ENCODE measurements at places on chromosomes 12 and 14.

- DNase-seq: no peak
Observed at GRCh38 chr12:83261998-83262397, 575.3 kb downstream of the TMTC2 start.

- no peak for DNase-seq
Observed at GRCh38 chr14:46369391-46369790, 282.2 kb downstream of the RPL10L start.

- no peak for DNase-seq
Observed at GRCh38 chr12:5783289-5783920, 161.7 kb downstream of the ANO2 start.

- DNase-seq: no peak
Observed at GRCh38 chr12:26231470-26231869, 36.1 kb downstream of the SSPN start.

DNA sequence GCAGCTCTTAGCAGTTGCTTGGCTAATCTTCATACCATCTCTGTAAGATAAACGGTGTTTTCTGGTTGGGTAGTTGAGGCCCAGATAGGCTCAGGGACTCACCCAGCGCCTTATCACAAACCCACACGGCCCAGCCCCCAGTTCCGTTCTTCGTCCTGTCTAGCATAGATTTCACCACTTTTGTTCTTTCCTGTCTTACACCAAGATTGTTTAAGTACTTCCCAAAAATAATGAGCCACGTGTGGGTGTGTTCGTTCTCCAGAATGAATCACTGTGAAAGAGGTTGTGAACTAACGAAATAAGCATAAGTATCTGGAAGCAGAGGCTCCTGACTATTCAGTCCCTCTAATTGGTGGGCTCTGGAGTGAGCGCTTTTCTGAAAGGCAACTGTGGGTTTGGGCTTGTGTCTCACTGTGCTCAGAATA, 21.4 kb downstream of the ACVR1B start:
- peak; percentile 78 for DNase-seq

- DNase-seq: no peak
Observed at GRCh38 chr14:41549821-41550607, 56.7 kb upstream of the LRFN5 start.

DNA sequence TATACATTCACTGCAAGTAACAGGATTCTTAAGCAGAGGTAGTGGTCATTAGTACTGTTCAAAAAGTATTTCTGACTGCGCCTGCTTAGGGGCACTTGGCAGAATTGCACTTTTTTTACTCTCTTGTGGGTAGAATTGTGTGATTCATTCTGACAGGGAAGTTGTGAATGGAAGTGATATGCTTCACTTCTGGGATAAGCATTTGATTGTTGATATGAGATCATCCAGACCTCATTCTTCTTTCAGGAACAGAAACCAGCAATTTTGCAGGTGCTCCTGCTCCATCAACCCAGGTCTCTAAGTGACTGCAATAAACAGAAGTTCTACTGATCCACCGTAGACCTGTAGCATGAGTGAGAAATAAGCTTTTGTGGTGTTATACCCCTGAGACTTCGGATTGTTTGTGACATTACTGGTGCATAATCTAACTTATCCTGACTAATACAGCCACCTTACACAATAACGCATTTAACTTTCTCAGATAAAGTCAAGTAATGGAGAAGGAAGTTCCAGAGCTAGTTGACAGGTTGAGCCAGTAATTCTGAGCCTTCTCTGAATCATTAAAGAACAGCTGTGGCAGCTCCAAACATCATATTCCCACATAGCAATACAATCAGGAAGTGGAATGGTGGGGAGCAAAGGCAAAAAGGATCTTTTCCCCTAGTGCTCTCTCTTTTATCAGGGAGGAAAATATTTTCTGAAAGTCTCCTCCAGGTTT, 387.9 kb downstream of the SYT1 start:
- no peak for DNase-seq

DNA sequence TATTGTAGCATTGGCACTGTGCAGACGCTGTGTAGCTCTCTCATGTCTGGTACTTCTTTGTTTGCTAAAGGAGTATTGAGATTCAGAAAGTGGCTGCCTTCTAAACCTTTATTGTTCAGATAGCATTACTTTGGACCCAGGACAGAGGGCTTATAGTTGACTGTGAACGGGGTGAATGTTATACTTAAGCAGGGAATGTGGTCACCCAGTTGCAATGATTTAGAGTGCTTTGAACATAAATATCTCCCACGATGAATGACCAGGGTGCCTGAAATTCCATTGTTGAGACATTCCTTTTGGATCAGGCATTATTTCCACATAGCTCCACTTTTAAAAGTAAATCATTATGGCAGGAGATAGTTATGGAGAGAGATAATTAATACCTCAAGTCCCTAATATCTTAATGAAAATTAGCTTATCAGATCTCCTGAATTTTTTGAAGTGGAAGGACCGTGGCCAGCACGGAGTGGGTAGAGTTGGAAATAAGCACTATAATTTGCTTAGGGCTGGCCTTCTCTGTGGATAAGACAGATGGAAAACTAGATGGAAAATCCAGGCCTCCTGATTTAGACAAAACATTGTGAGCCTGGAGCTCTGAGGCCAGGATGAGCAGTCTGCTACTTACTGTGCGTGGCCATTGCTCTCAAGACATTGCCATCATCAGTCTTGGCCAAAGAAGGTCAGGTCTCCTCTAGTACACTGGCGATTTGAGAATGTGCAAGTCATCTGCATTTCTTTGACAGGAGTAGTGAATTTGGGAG, 114.5 kb downstream of the ETV6 start:
- no peak for DNase-seq

GRCh38 chr12:93261505-93262094, 116.1 kb upstream of the NUDT4 start:
- no peak for DNase-seq

DNA sequence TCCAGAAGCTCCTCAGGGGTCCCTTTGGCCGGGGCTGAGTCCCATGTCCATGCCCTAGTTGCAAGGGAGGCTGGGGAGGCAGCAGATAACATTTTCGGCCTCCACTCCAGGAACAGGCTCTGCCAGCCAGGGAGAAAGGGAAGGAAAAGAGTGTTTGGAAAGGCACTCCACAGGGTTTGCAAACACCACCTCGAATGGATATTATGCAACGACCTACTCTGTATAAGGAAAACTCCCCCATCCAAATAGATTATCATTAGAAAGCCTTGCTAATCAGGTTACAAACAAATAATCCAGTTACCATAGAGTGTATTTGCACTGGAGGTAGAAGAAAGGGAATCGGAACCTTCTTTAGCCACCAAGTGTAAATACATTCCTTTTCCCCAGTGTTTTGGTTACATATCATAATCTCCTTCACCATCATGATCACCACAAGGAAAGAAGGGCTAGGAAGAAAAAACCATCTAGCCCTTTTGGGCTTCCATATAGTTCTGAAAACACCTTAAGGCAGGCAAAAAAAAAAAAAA, 40.4 kb downstream of the TMCC3 start:
- no peak for DNase-seq
